Activated T-helper 1 cell treated with anti-CD3 and anti-CD28 coated beads, Interleukin-12 subunit alpha, Interleukin-12 subunit beta, Interleukin-2, Interleukin-4 antibody, amounts not matched to agents 30 ng/mL and 10 ng/mL and 1 ng/mL, durations not matched to agents 14 hours and 24 hours and 36 hours (primary cell): ENCODE measurements at places on chromosomes 12 and 14. TPM values are rescaled to one million over a fixed set of nuclear protein-coding genes. Genes with fewer than 3 reads are reported as not detected.

GRCh38 chr12:64232196-64232595 is 10.1 kb upstream of the KICS2 start:
- DNase-seq, result no peak

COPS7A gene
- 34.6 and 36.2 TPM in 2 replicates for total RNA-seq

- DNase-seq, result no peak
Observed at GRCh38 chr12:21710958-21711775, 53.5 kb upstream of the LDHB start.

DNA sequence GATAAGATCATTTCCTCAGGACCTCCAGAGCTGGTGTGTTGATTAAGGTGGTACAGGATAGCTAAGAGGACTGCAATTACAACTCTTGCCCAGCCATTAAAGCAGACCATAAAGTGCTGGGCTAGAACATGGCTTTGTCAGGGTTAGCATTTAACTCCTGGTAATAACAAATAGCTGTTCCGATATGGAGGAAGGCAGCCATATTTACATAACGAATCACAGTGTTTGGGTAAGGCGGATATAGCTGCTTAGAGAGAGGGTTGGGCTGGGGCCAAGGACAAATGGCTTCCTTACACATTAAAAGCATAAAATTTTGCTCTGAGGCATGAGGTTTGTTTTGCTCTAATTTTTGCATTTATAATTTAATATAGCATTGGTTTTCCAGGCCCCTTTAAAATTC is 297.7 kb upstream of the DDHD1 start:
- no peak for DNase-seq

DNA sequence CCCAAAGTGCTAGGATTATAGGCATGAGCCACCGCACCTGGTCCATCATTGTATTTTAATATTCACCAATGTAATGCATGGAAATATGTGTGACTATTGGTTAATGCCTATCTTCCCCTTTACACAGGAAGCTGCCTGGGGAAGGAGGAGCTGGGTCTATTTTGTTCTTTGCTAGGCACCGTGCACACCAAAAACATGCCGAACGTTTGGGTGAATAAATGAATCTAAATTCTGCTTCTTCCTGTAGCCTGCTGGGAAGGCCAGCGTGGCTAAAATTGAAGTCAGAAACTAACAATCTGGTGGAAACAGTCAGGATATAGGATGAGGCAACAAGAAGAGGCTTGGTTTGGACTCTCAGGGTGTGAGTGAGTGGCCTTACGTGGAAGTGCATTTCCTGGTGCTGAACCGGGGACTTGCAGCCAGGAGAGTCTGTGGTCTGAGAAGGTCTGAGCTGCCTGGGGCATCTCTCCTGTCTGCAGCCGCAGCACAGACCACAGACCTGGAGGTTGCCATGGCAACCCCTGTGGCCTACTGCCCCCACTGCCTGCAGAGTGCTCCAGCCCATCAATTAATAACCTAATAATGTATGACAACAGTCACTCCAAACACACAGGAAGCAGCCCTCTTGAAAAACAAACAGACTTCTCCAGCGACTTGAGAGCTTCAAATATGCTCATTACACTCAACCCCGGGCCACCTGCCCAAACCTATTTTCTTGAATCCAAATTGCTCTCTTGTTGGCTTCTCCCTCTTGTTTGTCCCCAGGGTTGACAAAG is 5.5 kb upstream of the GPR68 start:
- DNase-seq, result peak; percentile 61

GRCh38 chr12:124804011-124804621 is 59.5 kb downstream of the SCARB1 start:
- no peak for DNase-seq

RTL1 gene
- not detected in 2 replicates for total RNA-seq

KRT5 gene
- not detected in 2 replicates for total RNA-seq

CFAP54 gene
- 0.17 and 0.34 TPM in 2 replicates for total RNA-seq

DNA sequence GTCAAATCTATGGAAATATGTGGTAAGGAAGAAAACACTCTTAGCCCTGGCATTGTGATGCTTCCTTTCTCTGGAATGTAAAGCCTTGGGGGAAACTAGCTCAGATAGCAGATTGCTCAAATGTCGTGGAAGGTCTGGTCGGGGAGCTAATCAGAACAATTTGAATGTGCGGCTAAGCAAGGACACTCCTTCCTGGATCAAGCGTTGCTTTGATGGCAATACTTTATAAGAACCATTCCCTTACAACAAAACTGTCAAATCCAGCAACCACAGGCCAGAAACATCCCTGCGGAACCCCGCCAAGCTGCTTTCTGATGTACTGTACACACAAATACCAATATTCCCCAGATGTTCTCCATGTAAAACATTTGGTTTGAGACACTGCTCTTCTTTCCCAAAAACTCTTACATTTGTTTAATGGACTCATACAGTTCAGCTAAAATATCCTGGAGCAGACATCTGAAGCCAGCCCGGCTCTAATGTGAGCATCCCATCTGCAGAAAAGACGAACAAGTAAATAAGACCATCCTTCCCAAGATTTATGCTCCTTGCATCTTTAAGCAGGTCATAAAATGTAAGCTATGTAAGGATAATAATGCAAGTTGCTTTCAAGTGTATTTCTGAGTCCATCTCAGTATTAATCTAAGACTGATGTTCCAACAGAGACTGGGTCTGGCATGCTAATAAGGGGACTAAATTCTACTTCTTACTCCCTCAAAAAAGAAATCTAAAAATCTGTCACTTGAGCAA is 20.2 kb downstream of the NUAK1 start:
- no peak for DNase-seq
